ENCODE measurements at places on chromosomes 11 and 22.

DNA sequence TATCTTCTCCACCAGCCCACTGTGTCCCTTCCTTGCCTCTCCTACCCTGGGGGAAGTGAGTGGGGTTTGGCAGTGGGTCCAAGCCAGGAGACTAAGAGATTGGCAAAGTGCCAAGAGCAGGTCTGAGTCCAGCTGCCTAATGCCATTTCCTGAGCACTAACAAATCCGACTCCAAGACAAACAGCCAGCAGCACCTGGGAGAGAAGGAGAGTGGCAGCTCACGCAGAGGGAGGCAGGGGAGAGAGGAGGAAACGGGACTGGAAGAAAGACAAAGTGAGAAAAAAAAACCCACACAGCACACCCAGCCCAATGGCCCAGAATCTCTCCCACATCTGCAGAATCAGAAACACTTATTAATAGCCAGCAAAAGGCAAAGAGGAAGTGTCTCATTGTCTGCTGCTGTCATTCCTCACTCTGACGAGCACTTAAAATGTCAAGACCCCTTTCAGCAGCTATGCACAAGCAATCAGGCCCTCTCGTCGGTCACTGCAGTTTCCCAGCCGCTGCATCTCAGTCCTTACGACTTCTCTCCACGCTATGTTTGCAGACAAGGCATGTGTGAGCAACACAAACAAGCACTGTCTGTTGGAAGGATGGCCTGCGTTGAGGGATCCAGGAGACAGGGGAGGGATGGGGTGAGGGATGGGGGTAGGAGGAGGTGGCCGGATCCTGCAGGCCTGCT, 558.4 kb upstream of the CADM1 start:
- DNase-seq: no peak

GRCh38 chr11:1782031-1782590, 18.4 kb upstream of the CTSD start:
- no peak for DNase-seq

DNA sequence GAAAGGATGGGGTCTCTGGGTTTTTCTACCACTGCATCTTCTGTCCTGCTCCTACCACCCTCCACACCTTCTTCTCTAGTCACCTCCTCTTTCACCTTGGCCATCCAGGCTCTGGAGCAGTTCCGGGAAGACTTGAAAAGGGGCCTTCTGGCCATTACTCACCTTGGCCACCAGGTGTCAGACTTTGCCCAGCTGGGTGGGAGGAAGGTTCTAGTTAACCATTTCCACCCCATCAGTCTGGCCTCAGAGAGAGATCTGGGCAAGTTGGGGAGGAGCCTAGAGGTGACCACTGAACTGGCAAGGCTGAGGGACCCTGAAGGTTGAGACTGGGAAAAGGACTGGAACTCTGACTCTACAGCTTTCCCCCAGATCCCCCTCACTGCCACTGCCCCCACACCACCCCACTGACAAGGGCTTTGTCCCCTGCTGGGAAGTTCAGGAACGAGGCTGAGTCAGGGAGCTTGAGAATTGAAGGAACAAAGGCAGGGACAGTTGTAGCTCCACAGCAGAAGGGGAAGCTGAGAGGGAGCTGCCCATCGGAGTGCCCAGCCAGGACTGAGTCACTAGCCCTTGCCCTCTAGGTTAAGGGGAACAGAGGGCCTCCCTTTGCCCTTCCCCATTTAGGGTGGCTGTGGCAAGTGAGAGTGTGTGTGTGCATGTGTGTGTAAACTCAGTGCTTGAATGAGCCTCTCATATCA, 3.7 kb upstream of the POLD4 start:
- no peak for DNase-seq

GRCh38 chr11:62432695-62433094, 13.9 kb downstream of the SCGB1A1 start:
- no peak for DNase-seq

- DNase-seq: no peak
Observed at GRCh38 chr11:104394508-104394907, 230.6 kb upstream of the PDGFD start.

- no peak for DNase-seq
Observed at GRCh38 chr11:32893343-32894148, 935 bp downstream of the QSER1 start.

- no peak for DNase-seq
Observed at GRCh38 chr11:19102521-19102900, 14.5 kb upstream of the ZDHHC13 start.

DNA sequence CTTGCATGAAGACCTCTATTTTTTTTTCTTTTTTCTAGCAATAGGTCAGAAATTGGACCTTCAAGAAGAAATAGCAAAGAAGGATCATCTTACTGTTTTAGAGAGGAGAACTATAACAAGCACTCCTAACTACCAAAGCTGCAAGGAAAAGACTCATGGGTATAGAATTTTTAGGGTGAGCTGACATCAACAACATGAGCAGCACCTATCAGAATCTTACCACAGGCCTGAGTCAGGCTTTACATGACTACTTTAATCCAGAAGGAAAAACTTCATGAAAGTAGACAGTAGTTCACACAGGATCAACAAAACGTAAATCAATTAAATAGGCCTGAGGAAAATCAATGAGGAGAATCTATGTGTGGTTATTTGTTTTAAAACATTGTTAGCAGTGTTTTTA, 130.5 kb downstream of the FAM76B start:
- DNase-seq: no peak

DNA sequence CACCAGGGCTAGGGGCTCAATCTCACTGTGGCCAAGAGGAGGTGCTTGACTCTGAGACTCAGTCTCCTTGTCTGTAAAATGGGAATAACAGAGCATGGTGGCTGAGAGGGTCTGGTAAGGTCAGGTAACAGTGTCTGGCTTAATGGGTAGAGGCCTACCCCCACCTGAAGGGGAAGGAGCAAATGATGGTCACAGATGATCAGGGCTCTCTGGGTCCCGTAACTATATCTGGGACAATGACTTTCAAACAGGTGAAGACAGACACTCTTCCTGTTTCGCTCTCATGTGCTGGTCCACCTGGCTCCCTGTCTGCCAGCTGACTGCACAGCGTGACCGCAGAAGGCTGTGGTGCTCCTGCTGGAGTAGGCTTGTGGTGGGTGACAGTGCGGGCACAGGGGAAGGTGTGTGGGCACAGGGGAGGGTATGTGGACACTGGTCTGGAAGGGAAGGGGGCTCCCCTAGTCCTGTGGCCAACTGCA, 4.0 kb downstream of the A4GALT start:
- DNase-seq: no peak

DNA sequence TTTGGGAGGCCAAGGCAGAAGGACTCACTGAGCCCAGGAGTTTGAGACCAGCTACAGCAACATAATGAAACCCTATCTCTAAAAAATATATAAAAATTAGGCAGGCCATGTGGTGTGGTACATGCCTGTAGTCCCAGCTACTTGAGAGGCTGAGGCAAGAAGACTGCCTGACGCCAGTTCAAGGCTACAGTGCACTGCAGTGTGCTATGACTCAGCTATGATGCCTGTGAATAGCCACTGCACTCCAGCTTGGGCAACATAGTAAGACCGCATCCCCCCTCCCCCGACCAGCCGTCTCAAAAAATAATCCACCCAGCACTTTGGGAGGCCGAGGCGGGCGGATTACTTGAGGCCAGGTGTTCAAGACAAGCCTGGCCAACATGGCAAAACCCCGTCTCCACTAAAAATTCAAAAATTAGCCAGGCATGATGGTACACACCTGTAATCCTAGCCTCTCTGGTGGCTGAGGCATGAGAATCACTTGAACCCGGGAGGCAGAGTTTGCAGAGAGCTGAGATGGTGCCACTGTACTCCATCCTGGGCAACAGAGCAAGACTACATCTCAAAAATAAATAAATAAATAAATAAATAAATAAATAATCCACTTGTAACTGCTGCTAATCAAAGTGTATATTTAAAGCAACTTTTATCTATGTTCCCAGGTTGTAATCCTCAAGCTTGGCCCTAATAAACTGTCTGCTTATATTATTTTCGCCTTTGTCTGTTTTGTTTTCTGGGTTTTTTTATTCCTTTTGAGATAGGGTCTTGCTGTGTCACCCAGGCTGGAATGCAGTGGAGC, 7.8 kb downstream of the HPS5 start:
- DNase-seq: no peak

DNA sequence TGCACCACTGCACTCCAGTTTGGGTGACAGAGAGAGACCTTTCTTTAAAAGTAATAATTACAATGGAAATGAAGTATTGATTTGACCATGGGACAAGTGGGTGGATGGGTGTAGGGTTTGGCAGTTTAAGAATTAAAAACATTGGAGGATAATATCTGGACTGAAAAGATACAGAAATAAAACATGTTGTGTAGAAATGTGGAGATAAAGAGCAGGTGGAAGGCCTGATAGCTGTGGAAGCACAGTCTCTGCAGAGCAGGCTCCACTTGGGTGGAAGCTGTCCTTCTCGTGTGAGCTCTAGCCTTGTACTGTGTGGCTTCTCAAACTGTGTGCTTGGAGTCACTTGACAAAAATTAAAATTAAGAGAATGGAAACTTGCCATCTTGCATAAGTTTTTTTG, 25.6 kb downstream of the APLP2 start:
- no peak for DNase-seq

DNA sequence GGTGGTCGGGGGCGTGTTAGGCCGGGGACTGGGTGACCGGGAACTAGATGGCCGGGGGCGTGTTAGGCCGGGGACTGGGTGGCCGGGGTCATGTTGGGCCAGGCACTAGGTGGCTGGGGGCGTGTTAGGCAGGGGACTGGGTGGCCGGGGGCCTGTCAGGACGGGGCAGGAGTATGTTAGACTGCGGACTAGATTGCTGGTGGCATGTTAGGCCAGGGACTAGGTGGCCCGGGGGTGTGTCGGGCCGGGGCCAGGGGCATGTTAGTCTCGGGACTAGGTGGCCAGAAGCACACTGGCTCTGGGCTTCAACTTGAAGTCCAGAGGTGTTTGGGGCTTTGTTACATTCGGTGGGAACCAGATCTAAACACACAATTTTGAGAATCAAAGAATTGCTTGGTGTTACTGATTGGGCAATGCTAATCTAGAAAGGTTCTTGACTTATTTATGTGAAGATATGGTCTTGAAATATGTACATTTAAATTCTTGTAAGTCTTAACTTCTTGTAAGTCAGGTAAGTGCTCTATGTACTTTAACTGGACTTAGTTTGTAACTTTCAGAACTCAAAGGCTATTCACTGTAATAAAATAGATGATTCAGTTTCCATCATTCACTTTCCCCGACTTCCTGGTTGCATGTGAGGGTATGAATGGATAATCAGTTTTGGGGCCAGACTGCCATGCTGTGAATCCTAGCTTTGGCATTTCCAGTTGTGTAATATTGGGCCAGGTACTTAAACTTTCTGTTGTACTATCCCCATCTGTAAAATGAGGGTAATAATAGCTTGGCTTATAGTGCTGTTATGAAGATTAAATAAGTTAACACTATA, 1.1 kb downstream of the EXT2 start:
- no peak for DNase-seq

DNA sequence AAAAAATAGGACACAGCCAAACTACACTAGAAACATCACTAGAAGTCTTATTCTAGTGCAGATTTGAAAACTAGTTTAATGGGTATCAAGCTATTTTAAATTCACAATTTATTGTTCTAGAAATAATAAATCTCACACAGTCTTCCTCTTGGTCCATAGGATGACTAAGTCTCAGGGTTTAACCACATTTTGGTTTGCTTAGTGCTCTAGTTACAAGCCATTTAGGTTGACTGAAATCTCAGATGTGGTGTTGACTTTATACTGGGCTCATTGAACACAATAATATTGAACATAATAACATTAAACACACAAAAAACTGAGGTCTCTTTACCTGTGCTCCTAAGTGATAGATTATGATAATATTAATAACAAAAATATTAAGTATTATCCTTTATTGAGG, 760.3 kb upstream of the CCDC179 start:
- no peak for DNase-seq

GRCh38 chr11:33116535-33116934, 44.7 kb downstream of the CSTF3 start:
- DNase-seq: no peak

DNA sequence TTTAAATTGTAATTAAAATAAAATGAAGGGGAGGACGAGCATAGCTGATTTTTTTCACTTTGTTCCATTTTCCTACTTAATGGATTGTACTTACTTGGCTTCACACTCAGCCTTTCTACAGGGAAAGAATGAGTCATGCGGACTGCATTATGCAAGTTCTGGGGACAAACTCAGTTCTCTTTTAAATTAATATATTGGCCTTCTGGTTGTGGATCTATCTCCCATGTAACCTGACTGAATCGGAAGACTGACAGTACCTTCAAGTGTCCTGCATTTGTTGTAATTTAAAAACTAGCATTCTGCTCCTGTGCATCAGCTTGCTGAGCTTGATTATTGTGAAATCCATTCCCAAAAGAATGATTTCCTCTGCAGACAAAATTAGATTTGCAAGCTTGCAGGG, 12.2 kb downstream of the OR8D1 start:
- no peak for DNase-seq

GRCh38 chr11:107857550-107858216, 904 bp downstream of the SLC35F2 start:
- peak; percentile 12 for DNase-seq

DNA sequence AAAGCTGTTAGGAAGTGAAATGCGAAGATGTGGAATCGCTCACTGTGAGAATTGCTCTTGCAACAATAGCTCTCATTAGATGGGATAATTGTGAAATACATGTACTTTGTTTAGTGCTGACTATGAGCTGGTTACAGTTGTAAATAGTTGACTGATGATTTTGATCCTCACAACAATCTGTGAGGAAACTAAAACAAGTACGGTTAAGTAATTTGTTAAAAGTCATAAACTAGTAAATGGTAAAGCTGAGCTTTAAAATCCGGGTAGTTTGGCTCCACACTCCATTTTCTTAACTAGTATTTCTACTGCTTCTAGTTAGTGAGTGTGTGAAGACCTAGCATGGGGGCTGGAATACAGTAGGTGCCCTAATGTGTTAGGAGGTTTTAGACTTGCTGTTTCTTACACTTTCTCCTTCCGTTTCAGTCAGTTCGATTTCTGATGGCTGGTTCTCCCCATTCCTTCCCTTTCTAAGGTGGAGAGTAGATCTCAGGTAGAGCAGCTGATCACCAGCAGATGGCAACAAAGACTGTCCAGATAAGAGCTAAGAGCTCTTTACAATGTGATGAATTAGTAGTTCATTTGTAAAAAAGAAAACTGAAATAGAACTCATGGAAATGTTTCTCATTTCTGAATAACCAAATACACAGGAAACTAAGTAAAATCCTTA, 16.3 kb upstream of the CYP2R1 start:
- DNase-seq: no peak

GRCh38 chr22:24432059-24432853, 4.9 kb downstream of the ADORA2A start:
- DNase-seq: no peak

DNA sequence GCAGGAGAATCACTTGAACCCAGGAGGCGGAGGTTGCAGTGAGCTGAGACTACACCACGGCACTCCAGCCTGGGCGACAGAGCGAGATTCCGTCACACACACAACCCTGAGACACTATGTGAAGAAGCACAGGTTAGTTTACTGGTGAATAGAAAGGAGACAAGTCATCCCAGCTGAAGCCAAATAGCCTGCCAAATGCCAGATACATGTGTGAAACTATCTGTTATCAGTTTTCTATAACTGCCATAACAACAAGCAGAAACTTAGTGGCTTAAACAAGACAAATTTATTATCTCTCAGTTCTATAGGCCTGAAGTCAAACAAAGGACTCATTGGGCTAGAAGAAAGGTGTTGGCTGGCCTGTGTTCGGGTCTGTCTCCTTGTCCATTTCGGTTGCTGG, 88.0 kb upstream of the CHRM4 start:
- DNase-seq: no peak
